Activated naive CD8-positive, alpha-beta T cell treated with anti-CD3 and anti-CD28 coated beads, Interleukin-2, amount 50 U/mL, for 16 hours (primary cell): ENCODE measurements at places on chromosomes 6 and 20.

- DNase-seq: no peak
These were observed 36.3 kb upstream of the DACT2 start for GRCh38 chr6:168355716-168356522.

DNA sequence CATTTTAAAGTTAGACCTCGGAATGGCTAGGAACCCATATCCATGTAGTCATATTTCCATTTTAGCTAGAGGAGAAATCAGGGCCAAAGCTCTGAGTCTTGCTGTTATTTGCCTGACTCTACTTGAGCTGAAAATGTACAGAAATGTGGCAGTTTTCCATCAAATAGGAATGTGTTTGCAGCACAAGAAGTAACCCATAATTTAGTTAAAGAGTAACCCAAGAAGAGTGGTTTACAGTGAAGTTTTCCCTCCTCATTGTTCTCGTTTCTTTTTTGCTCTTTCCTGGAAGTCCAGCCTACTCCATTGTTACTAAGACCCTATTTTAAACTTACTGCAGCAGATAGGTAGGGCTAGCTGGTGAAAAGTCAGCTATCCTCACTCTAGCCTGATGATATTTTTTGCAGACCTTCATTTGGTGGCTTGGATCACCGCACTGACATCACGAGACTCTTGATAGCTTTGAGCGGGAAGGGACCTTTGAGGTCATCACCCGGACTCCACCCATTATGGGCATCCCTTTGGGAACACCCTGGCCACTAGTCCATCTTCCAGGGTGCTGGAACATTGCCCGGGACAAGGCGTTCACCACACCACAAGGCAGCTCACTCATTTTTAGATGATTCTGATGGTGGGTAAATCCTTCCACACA, 28.0 kb upstream of the ADGRF5 start:
- DNase-seq: no peak

GRCh38 chr6:52303178-52303577, 18.6 kb upstream of the MCM3 start:
- DNase-seq: no peak

- DNase-seq: no peak
These were observed 957 bp upstream of the VEGFA start for GRCh38 chr6:43768983-43769525.
